ENCODE measurements at places on chromosomes 2 and 18. TPM values are rescaled to one million over a fixed set of nuclear protein-coding genes. Genes with fewer than 3 reads are reported as not detected.

Gene CACNB4
- 0.21 TPM for polyA plus RNA-seq

Gene RTP5
- polyA plus RNA-seq = 0.10 TPM

Gene STARD6
- not detected for polyA plus RNA-seq

Gene OR6B2
- not detected for polyA plus RNA-seq

Gene CABYR
- polyA plus RNA-seq = 1.3 TPM

Gene PROKR1
- polyA plus RNA-seq = 1.1 TPM

Gene IL1R1
- polyA plus RNA-seq = 20.6 TPM

Gene CYP27A1
- 11.6 TPM for polyA plus RNA-seq

Gene AP1S3
- 1.1 TPM for polyA plus RNA-seq

Gene RESP18
- polyA plus RNA-seq = not detected

Gene MC4R
- not detected for polyA plus RNA-seq

Gene CXCR1
- polyA plus RNA-seq = 7.9 TPM

Gene G6PC2
- 0.19 TPM for polyA plus RNA-seq

Gene RIT2
- not detected for polyA plus RNA-seq

Data from adipose tissue (tissue), 3 donors.